ENCODE measurements at places on chromosomes 1 and 21. TPM values are rescaled to one million over a fixed set of nuclear protein-coding genes. Genes with fewer than 3 reads are reported as not detected.
A peak's percentile ranks its signal among the peaks of the same experiment; 100 is the strongest.

DNA sequence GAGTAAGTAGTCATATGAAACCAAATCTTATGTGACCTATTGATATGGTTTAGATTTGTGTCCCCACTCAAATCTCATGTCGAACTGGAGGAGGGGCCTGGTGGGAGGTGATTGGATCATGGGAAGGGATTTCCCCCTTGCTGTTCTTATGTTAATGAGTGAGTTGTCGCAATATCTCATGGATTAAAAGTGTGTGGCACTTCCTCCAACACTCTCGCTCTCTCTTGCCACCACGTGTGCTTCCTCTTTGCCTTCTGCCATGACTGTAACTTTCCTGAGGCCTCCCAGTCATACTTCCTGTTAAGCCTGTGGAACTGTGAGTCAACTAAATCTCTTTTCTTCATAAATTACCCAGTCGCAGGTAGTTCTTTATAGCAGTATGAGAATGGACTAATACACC, 241.2 kb downstream of the RGS7 start:
- no peak for DNase-seq

GRCh38 chr1:239947801-239948200, 143.9 kb upstream of the FMN2 start:
- no peak for DNase-seq

DNA sequence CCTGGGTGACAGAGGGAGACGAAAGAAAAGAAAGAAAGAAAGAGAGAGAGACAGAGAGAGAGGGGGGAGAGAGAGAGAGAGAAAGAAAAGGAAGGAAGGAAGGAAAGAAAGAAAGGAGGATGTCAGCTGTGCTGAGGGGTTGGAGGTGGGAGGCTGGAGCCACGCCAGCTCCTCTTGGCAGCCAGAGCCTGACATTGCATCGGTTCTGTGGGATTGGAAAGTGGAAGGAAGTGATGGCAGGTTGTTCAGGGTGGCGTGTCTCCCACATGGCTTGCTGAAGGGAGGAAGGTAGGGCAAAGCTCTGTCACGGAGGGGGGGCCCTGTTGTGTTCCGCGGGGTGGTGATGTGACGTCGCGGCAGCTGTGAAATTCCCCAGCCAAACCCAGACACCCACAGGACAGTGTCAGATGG, 30.7 kb downstream of the EIF2D start:
- DNase-seq = no peak

DNA sequence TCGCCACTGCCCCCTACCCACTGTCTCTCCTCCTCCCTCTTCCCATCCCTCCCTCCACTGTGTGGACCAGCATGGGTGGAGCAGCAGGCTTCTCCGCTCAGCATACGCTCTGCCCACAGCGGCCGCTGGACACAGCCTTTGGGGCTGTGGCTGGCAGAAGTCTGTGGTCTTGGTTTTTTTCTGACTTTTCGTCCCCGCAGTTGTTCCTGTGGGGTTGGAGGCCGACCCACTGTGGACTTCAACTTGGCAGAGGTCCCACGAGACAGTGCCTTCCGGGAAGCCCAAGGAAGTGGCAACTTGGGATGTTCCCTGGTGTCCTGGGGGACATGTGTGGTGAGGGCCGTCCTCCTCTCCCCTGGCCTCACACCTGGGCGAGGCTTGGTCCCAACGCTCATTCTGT, 162.5 kb upstream of the C1orf174 start:
- DNase-seq = no peak

The OLIG2 gene
- not detected for polyA plus RNA-seq

DNA sequence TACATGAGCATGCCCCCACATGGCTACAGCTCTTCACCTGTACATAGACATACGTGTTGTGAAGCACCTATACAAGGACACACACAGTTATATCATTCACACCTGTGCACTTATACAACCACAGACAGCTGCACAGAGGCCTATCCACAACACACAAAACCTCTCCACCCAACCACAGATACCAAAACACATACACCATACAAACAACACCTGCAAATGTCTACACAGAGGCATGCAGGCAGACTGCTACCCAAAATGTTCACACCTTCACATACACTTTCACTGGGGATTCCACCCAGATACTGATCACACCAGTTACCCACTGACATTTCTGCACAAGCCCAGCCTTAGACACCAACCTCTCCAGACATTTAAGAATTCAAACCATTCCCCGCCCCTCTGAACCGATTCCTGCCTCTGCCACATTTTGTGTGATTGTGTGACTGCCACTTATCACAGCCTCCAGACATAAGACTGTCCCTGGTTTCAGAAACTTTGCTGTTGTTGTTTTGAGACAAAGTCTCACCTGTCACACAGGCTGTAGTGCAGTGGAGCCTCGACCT, 2.0 kb downstream of the C1orf232 start:
- DNase-seq = no peak

DNA sequence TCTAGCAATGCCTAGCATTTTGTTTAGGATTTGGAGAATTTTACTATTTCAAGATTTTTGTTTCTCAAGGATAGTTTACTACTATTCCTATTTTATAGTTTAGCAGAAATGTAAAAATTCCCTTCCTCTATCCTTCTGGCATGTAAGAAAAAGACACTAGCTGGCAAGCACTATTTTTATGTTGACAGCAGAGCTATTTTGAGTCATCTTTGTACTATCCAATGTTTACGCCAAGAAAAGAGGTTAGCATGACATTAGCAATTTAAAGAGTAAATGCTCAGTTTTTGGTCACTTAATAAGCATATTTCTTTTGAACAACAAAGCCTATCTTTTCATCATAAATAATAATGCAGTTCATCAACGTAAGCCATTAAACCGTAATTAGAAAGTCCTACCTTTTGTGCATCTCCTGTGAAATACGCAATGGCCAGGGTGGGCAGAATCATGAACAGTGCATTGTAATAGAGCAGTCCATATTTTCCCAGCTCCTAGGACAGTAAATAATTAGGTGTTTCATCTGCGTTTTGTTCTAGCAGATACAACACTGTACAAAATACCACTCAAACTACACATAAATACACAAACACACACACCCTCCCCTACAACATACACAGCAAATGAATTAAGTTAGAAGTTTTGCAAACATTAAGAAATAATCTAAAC, 12.0 kb downstream of the SLC35D1 start:
- no peak for DNase-seq

- DNase-seq = no peak
Observed at GRCh38 chr1:9184749-9185148, 49.8 kb upstream of the H6PD start.

- no peak for DNase-seq
Observed at GRCh38 chr1:198929961-198930599, 291.2 kb downstream of the PTPRC start.

The MNDA gene
- 2.5 TPM for polyA plus RNA-seq

GRCh38 chr1:110466646-110467280, 15.8 kb downstream of the PROK1 start:
- DNase-seq = no peak

GRCh38 chr1:232248276-232248820, 381.6 kb downstream of the SIPA1L2 start:
- DNase-seq = peak; percentile 46

The TSPAN1 gene
- 50.1 TPM for polyA plus RNA-seq

The SPRR2G gene
- polyA plus RNA-seq = not detected

DNA sequence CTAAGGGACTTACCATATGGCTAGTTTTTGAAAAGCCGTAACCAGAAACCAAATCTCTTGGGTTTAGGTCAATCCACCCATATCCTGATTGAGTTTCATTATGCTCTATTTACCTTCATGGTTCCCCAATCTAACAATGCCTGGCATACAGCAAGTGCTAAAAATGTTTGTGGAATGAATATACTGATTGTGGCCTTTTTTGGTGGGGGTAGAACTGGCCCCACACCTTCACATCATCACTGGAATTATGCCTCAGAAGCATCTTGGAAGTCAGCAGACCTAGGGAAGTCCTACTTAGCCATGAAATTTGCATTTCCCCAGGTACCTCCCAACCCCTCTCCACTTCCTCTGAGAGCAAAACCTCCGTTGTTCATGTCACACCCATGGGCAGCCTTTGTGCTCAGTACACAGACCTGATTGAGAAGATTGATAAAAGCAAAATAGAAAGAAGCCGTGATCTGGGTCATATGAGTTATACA, 17.8 kb upstream of the SLAMF1 start:
- no peak for DNase-seq

DNA sequence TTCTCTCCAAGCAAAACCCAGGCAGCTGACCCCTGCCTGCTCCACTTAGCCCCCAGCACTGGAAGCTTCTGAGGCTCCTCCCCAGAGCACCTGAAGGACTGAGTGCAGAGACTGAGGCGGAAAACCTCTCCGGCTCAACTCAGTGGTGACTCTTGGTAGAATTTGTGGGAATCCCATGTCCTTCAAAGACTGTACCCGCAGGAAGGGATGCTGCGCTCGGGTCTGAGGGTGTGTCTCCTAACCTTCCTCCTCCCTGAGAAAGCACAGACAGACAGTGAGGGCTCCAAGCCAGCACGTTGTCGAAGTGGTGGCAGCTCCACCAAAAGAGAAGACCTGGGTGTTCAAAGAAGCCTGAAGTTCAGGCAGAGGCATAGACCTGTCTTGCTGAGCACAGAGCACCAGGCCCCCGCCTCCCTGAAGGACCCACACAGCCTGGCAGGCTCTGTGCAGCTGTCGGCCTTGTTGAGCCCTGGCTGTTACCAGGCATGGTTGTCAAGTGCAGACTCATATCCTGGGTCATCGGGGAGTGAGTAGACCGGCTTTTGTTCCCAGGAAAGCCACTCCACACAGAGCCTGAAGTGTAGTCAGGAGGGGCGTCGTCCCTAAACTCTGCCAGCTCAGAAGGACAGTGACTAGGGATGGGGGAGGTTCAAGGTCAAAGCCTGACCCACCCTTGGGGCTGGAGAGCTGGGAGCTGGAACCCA, 36.7 kb downstream of the CSMD2 start:
- no peak for DNase-seq

GRCh38 chr1:81512252-81513003, 288.3 kb upstream of the ADGRL2 start:
- DNase-seq = no peak

DNA sequence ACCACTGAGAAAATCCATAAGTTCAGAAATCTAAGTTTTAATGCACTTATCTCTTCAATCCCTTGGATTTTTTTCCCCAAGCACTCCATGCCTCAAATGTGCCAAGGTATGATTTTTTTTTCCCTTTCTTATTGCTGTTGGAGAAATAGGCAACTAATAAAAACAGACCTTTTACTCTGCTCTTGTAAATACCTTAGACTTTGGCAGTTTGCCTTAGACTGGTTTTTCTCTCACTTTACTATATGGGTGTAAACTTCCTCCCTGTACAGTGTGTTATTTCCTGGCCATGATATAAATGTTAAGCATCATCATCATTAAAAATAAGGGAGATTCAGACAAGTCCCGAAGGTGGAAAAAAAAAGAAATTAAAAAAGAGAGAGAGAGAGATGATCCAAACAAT, 65.7 kb downstream of the LRRC8C start:
- DNase-seq = no peak

The ID3 gene
- polyA plus RNA-seq = 264 TPM

- DNase-seq = no peak
Observed at GRCh38 chr1:59195151-59195550, 101.7 kb upstream of the FGGY start.

- DNase-seq = no peak
Observed at GRCh38 chr21:42062236-42063022, 8.7 kb upstream of the UMODL1 start.

- DNase-seq = no peak
Observed at GRCh38 chr1:212953321-212953720, 3.0 kb downstream of the VASH2 start.

DNA sequence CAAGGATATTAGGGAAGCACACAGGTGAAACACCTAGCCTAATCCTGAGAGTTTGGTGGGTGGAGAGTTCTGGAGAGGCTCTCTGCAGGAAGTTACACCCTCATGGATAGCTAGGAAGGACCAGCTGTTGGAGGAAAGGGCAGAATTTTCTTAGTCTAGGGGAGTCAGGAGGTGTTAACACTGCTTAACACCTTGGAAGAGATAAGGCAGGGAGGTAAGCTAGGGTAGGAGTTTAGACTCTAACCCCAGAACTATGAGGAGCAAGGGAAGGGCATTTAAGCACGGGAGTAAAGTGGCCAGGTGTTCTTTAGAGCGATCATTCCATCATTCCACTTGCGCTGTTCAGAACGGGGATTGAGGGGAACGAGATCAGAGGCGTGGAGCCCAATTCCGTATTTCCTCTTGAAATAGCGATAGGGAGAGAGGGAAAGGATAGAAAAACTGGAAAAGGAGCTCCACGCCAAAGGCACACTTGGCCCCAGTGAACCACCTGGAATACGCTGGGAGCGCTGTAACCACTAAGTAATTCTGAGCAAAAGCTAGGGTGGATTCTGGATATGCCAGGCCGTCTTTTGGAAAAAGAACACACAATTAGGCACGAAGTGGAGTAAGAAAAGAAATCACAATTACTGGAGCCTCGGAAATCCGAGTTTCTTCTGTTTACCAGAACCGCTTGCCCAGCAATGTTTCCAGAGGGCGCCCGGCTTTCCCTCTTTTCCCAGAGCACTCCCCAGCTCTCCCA, 1.5 kb upstream of the GPR137B start:
- DNase-seq = no peak

The MROH9 gene
- polyA plus RNA-seq = not detected

The APOBEC4 gene
- polyA plus RNA-seq = 0.10 TPM

DNA sequence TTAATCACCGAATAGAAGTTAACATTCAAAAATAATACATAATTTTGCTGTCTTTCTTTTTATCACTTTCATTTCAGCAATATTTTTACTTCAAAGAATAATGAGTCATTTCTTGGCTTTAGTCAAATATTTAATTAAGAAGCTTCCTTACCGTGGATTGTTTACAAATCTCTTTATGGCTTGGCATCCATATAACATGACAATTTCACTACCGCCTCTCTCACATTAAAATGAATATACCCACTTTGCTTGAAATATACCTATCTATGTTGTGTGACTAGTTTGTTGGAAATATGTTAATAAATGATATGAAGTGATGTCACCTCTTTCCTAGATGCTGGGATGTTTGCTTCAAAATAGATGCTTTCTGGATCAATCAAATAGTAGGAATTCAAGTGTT, 1203.9 kb downstream of the AMY1C start:
- no peak for DNase-seq

The KIF21B gene
- polyA plus RNA-seq = 2.7 TPM

GRCh38 chr1:54335011-54335754, 71.0 kb downstream of the SSBP3 start:
- DNase-seq = no peak

The IL20 gene
- not detected for polyA plus RNA-seq
